Caco-2 (cell line): ENCODE measurements at places on chromosomes 3 and 15.

- no peak for DNase-seq
Observed at GRCh38 chr3:195828762-195829161, 17.0 kb upstream of the MUC4 start.

DNA sequence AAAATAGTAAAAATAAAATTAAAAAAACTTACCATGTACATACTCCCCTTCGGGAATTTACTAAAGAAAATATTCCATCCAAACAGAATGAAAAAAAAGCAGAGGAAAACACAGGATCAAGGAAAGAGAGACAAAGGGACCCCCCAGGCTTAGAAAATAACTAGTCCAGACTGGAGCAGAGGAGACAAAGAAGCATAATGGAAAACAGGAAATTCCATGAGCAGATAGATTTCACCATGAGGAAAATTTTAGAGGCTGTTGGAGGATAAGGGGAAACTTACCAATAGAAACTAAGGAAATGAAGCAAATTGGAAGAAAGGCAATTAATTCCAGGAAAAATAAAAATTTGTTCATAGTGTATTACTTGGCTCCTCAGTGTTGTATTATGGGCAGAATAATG lies 36.7 kb downstream of the SLC27A2 start:
- no peak for DNase-seq

- DNase-seq: no peak
Observed at GRCh38 chr3:65466300-65466988, 572.3 kb downstream of the MAGI1 start.

DNA sequence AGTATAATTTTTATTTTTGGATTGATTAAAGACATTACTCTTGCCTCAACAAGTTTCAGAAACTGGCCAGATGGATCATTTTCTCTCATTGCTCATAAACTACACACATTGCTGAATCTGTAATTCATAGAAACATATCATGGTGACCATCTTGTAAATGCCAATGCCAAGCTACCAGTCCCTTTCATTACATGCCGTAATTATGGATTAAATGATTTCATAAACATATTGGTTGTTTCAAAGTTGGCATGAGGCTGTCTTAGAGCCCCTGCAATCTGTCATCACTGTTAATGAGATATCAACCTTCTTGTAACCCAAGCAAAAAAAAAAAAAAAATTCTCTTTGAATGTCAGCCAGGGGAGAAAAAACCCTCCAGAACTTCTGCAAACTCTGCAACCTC lies 112.2 kb downstream of the DCLK3 start:
- no peak for DNase-seq

DNA sequence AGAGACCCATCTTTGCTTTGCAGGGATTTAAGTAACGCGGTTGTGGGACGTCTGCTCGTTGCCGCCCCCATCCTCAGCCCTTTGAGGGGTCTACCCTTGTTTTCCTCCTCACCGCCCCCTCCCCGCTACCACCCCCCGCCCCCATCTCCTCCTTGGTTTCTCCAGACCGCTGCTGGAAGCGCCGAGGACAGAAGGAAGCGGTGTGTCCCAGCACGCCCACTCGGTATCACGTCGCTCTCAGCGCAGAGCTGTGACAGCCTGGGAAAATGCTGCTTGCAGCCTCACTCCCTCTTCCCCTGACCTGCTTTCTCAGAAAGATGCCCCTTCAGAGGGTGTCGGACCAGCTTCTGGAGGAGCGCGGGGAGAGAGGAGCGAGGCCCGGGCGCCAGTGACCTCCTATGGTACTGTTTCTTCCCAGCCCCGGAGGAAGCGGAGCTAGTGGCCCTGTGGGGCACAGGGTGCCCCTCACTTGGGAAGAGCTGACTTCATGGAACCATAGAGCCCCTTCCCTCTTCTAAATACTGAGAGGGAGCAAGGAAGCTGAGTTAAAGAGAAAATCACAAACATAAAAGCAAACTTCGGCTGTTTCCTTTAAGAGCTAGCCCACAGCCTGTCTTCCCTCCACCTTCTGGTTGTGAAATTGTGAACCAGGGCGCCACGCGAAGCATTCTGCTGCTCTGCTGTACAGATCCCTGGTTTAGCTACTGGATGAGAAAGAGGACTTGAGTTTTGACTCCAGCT lies 698 bp downstream of the IL1RAP start:
- DNase-seq: peak; percentile 32

DNA sequence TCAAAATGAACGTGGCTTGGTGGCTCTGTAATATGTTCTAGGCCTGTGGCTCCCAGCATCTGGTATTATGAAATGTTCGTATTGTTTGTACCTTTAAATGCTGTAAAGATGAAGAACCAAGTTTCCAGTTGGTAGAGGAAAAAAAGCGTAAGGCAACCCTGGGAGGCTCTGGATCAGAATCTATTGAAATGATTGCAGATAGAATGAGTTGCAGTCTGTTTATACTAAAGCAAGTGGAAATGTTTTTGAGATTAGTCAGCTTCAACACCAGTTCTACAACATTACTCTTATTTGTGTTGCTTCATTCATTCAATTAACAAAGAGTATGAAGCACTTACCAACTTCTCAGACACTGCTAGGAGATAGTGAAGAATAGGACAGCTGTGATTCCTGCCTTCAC lies 5.3 kb downstream of the ARL6IP5 start:
- DNase-seq: no peak

DNA sequence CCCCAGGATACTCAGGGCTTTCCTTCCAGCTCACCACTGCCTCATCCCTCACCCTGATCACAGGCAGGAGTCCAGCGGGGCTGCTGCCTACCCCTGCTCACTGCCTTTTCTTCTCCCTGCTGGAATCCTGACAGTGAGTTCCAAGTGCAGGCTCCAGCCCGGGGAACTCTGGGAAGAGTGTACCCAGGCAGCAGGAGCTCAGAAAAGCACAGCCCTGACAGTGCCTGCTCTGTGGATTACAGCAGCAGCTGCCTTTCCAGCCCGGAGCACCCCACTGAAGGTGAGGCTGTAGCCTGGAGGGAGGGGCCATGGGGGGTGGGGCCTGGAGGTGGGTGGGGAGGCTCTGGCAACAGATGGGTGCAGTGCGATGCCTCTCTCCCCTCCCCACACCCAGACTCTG lies 6.1 kb upstream of the JMJD7 start:
- no peak for DNase-seq

DNA sequence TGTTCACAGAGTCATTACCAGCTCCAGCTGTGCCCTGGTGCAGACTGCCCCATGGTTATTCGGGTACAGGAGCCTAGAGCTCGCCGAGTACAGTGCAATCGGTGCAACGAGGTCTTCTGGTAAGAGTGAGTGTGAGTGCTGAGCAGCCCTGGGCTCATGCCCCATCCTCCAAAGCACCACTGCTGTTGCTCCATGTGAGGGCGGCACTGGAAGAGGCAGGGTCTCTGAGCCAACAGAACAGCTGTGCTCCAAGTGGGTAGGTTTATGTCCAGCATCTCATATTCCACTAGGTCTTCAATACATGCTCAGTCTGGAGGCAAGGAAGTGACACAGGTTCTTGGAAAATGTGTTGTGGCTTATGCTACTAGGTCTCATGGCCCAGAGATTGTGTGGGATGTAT lies 19.5 kb upstream of the P4HTM start:
- no peak for DNase-seq

DNA sequence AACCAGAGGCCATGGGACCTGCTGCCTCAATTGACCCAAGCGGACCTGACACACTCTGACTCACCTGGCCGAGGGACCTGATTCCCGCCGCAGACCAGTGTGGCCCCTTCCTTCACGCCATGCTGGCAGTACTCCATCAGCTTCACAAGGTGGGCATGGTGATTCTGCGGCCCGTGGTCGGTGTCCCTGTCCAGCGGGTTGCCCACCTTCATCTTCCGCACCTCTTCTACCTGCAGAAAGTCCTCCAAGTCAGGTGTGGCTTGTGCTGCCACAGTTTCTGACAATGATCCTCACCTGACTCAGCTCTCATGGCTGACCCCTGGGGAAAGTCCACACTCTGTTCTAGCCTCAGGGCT lies 25.9 kb upstream of the SLC41A3 start:
- DNase-seq: no peak

- no peak for DNase-seq
Observed at GRCh38 chr3:141151439-141151838, 80.2 kb upstream of the PXYLP1 start.

DNA sequence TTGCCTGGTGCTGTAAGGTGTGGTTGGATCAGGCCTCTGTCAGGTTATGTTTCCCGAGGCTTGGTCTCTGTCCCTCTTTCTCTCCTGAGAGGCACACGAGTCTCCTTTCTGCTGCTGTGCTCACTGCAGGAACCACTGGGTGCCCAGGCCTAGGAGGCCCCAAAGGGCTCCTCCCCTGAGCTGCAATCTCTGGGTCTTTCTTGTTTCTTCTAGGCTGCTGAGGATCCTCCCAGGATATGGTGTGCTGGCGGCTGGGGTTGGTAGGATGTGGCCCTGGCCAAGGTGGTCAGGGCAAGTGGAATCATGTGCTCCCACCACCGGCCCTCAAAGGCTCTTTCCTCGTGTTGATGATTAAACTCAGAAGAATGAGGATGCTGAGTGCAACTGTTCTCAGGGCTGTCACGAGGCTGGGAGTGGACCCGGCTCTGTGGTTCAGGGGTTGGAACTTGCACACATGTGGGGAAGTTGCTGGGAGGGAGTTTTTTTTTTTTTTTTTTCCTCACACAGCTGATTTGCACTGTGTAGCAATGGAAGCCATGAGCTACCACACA lies 43.6 kb upstream of the CTSH start:
- DNase-seq: peak; percentile 61

- DNase-seq: no peak
Observed at GRCh38 chr3:187021748-187022402, 91.5 kb downstream of the ST6GAL1 start.

GRCh38 chr3:196284396-196284795 lies 3.1 kb downstream of the PCYT1A start:
- no peak for DNase-seq

DNA sequence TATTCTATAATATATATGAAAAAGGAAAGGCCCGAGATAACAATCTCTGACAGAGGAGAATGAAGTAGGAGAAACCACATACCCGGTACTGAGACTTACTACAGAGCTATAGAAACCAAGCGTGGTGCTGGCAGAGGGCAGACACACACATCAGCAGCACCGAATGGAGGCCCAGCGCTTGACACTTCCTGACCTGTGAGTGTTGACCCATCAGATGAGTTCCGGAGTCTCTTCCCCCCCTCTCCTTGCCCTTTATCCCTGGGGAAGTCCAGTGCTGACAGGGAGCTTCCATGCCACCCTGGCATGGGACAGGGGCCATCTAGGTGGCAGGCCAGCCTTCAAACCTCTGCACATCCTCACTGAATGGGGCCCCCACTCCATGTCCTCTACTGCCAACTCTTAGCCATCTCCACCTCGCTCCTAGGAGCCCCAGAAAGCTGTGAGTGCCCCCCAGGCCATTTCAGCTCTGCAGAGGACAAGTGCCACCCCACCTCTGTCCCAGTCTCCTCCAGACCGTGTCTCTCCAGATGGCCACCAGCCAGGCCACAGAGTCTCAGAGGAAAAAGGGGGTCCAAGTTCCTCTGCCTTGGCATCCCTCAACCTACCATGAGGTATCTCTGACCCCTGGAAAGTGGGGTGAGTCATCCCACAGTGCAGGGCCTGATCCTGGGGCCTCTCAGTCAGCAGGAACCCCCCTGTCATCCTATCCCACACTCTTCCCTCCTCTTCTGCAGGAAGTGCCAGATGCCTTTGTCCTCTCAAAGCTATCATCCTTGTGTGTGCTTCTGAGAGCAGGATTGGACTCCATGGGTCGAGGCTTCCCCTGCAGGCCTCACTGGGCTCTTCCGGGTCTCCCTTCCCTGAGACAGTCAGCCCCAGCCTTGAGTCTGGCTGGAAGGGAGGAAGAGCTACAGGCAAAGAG lies 116.5 kb upstream of the ALDH1A3 start:
- no peak for DNase-seq

GRCh38 chr3:87090631-87091030 lies 99.7 kb upstream of the VGLL3 start:
- no peak for DNase-seq

GRCh38 chr15:62164396-62165103 lies 535 bp downstream of the C2CD4B start:
- peak; percentile 35 for DNase-seq

DNA sequence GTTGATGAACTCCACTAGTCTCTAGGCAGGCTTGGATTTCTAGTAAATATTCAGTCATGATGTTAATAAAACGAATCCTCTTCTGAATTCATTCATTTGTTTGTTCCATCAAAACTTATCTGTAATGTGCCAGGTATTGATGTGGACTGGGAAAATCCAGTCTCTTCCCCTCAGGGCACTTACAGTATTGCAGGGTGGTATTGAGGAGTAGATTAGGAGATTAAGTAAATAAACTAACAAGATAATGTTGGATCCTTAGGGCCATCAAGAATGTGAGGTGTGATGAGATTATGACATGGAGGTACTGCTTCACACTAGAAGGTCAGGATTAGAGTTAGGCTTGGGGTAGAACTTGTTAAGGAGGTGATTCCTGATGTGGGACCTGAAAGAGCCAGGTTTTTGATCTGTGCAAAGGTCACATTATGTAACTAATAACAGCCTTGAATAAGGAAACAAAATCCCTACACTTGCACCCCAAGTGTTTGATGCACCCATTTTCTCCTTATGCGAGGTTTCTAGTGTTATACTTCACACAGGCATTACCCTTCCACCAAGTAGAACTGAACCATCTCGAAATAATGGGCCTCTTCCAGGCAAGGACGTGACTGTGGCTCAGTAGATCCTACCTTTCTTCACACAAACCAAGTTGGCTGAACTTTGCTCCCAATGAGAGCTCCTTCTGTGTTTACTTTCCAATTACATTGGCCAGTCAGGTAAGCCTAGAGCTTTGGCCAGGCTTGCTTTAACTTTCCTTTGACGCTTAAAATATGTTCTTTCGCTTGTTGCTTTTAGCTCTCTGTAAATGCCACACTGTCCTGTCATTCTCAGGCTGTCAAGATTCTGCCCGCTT lies 16.7 kb downstream of the MCTP2 start:
- peak; percentile 63 for DNase-seq

DNA sequence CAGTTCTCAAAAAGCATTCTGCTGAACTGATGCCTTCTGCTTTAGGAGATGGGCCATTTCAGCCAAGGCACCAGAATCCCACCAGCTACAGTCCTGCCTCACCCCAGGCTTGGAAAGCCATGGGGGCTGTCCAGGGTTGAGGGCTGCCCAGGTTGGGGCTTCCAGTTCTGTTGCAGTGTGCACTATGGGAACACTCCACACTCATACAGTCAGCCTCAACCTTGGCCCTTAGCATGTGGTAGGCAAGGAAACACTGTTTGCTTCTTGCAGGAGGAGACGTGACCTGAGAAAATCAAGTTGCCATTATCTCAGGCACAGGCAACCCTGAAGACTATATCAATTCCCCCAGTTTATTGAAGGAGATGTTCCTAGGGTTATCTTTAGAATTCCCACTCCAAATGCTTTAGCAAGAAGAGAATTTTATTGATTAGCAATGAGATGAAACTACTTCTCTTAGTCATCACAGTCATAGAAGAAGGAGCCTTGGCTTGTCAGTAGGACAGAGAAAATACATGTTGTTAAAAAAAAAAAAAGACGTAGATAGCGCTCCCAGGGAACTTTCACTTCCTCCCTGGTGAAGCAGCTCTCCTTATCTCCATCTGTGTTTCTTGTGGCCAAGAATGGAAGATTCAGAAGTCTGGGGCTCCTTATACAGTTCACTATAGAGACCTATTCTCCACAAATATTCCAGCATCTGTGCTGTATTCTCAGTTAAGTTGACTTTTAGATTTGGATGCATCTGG lies 38.3 kb upstream of the IL12A start:
- DNase-seq: no peak

GRCh38 chr15:96324192-96324895 lies 6.2 kb upstream of the NR2F2 start:
- peak; percentile 49 for DNase-seq

- no peak for DNase-seq
Observed at GRCh38 chr3:9863058-9863772, 16.8 kb downstream of the CIDEC start.
